Stimulated activated CD8-positive, alpha-beta memory T cell treated with anti-CD3 and anti-CD28 coated beads, Interleukin-15, amount 100 ng/mL, for 1 hour (primary cell): ENCODE measurements at places on chromosomes 2 and 18.

GRCh38 chr18:399631-400135, 100.8 kb downstream of the COLEC12 start:
- DNase-seq: no peak

DNA sequence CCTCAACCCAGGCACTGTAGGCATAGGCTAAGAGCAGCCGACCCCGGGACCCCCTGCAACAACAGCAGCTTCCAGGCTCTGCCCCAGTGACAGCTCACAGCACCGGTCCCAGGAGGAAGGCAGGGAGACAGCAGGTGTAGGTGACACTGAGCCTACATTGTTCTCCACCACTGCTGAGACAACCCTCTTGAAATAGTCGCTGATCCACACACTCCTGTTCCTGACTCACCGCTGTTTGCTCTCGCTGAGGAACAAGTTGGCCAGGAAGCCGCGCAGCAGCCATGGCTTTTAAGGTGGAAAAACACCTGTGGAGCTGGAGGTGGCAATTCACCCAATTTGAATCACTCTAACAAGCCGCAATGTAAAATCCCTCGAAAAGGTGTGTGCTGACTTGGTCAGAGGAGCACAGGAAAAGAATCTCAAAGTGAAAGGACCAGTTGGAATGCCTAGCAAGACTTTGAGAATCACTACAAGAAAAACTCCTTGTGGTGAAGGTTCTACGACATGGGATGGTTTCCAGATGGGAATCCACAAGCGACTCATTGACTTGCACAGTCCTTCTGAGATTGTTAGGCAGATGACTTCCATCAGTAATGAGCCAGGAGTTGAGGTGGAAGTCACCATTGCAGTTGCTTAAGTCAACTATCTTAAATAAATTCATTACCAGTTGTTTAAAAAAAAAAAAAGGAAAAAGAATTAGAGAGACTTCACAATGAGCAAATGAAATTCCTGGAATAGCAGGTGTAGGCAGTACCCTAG, 167.5 kb downstream of the ARL4C start:
- no peak for DNase-seq

DNA sequence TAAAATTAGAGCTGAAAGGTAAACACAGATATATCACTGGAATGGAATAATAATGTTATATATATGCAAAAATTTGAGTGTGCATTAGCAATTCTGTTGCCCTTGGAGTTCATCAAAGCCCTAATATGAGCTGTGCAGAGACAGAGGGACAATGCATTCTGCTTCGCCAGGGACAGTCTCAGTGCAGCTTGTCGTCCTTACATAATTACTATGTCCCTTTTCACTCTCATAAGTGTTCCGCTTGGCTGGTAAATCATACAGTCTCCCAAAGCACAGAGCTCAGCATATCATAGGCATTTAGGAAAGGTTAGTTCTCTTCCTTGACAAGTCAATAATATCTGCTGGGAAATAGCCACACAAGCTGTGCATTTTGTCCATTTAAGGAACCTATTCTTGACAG, 30.7 kb downstream of the MAPK4 start:
- no peak for DNase-seq

DNA sequence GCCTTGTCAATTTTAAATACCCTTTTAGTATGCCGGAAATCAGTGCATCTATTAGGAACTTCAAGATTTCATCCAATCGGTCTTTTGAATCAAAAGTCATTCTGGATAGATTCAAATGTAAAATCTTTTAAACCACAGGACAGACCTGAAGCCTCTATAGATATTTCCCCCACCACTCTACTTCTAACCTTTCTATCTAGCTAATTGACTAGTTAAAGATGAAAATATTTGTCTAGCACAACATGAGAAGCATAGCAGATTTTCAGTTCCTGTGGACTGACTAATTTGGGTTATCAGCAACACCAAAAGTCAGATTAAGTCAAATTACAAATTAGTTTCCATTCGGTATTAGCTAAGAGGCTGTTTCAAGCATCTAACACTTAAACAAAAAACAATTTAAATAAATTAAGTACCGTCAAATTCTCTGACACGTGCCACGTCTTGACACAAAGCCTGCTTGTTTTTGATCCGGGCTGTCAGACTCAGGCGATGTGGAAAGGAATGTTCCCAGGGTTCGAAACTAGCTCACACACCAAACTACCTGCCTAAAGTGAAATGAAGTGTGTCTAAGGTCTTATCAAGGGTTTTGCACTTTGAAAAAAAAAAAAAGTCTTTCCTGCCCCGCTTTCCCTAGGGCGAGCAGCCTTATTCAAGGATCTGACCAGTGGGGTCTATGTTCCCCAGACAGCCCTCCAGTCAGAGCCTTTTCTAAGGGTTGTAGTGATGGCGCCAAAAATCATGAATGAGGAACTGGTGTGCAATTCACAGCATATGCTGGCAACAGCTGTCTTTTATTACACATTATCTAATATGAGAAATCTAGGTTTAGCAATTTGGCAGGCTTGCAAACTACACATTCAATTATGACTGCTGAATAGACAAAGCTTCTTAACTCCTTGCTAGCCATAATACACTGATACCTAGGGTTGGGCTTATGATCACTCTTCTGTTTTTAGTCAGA, 4.7 kb downstream of the CYTIP start:
- DNase-seq: no peak

DNA sequence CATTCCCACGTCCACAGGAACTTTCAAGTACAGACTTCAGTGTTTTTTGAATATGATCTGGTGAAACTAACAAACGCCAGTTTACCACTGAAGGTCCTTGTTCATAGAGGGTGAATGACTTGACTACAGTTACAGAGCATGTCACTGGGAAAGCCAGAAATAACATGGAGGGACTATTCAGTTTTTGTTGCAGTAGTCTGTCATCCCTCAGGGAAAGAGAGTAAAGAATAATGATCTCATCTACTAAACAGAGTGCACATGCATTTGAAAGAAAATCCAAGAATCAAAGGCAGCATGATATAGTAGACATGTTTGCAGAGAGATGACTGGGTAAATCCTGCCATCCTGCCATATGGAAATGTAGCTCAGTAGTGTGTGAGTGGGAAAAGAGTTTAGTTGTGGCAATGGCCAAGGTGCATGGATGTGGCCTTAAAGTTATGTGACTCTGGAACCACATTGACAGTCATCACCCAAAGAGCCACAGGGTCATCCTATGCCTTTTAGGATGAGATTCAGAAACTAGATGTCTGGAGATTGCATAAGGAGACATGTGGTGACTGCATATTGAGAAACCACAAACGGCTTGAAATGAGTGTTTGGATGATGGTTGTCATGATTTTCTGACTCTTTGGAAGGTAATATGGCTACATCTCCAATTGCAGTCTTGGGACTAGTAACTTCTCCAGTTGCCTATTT, 125.3 kb upstream of the ZEB2 start:
- DNase-seq: no peak

DNA sequence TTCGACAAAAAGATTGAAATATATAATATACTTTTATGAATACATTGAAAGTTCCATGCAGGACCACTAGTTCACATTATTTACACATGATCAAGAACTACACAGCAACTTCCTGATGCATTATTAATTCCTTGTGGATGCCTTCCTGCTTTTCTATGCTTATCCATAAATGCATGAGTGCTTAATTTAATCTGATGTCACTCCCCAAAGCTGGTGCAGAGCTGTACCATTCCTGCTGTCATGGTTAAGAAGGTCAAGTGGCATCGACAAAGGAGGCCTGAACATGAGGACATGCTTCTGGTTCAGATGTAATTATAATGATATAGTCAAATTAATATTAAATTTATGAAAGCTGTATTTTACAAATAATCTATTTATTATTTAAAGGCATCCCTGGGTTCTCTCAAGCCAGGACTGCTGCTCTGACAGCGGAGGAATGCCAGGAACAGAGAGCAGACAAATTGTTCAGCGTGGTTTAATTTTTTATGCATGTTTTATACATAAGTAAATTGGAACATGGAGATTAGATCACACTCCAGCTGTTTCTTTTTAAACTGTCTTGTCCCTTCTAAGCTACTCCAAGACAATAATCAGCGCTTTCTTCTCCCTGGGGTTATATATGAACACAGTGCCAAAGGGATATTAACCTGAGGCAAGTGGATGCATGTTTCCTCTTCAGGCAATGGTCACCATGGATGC, 307.3 kb upstream of the CNTNAP5 start:
- no peak for DNase-seq

- DNase-seq: no peak
Observed at GRCh38 chr2:177338177-177338721, 54.3 kb upstream of the AGPS start.

DNA sequence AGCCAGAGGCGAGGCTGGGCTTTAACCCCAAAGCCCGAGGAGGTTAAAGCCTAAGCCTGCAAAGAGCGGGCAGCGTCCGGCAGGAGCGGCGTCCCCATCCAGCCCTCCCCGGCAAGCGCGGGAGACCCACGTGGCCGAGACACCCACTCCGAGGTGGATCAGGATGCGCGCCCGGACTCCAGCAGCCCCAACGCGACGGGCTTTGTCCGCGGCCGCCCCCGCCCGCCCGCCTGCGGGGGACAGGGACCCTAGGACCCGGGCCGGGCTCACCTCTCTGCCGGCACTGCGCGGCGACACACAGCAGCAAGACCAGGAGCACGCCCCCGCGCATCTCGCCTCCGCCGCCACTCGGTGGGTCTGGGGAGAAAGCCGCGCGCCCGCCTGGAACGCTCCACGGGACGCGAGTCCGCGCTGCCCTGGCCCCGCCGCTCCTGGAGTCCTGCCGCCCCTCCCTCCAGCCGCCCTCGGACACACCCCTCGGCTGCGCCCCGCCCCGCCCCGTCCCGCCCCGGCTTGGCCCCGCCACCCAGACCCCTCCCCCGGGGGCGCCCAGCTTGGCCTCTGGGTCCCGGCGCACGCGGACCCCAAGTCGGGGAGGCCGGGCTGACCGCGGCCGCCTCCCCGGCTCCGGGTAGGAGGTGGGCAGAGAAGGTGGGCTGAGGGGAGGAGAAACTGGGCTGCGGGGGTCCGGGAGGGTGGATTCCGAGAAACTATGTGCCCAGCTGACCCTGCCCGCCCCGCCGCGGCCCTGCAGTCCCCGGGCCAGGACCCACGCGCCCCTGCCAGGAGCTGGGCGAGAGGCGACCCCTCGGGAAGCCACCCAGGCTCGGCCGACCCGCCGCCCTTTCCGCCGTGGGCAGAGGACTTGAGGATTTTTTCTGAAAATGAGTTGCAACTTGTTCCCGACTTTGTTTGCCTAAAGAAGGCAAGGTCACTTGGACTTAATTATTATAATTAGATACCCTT, at the start of gene LAMA1:
Gene LAMA1 (minus strand): TSS at position 408 of the 966 bp plus-strand sequence. CDS start 77 bp downstream, at position 331.
- DNase-seq: no peak

DNA sequence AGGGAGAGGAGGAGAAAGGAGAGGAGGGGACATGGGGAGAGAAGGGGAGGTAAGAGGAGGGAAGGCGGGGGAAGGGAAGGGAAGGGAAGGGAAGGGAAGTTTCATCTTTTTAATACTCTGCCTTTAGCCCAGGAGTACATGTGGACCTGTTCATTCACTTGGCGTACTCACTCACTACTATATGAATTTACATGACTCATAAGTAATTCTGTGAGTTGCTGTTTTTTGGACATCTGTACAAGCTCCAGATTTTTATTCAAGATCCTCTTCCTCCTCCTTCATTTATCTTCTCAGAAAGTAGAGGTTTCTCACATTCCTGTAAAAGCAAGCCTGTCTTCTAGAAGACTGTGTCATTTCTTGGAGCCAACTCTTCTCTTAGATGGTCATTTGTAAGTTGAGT, 84.6 kb downstream of the RDH14 start:
- DNase-seq: no peak

DNA sequence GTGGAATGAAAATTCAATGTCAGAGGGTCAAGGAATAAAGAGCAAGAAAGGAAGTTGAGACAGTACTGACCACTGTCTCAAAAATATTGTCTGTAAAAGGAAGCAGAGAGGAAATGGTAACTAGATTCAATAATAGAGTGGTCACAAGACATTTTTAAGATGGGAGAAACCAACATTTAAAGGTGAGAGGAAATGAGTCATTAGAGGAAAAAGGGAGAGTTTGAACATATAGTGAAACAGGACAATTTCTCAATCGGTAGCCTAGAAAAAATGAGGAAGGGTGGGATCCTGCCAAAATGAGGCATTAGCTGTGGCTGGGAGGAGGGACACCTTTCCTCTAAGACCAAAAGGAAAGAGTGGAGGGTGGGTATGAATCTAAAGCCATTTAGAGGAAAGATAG, 288.5 kb downstream of the SP3 start:
- no peak for DNase-seq

- DNase-seq: no peak
Observed at GRCh38 chr2:216775043-216775453, 79.7 kb upstream of the IGFBP5 start.

DNA sequence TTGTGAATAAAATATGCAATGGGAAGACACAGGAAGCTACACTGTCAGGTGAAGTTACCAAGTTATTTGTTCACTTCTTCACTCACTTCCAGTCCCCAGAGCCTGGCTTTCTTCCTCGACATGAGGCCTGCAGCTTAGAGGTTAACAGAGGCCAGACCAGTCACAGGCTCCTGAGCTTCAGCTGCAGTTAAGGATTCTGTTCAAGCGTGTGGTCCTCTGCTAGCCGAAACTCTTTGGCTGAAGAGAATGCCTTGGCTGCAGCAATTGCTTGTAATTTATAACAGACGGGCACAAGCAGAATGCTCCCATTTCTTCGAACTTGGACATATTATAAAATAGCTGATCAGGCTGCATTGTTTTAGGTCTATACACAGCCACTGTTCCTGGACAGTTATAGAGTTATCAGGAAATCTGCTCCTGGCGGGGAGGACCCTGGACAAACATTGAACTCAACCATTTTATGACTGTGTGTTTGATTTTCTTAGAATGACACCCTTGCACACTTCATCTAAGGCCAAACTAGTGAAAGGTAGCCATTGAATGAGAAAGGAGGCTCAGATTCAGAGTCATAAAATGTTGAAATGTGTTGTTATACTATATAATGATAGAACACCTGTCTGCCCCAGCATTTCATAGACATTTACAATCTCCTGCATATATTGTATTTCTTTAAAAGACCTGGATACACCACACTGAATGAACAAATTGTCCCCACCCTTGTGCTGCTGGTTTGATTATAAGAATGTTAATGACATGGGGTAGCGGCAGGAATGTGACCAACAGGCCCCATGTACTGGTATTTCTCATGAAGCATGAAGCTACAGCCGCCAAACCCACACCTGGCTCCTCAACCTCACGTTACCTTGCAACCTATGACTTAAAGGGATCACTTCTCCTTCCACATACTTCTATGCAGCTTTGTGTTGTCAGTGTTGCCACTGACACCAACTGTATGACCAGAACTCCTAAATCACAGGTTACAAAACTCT, 153.6 kb downstream of the TDRD15 start:
- no peak for DNase-seq

DNA sequence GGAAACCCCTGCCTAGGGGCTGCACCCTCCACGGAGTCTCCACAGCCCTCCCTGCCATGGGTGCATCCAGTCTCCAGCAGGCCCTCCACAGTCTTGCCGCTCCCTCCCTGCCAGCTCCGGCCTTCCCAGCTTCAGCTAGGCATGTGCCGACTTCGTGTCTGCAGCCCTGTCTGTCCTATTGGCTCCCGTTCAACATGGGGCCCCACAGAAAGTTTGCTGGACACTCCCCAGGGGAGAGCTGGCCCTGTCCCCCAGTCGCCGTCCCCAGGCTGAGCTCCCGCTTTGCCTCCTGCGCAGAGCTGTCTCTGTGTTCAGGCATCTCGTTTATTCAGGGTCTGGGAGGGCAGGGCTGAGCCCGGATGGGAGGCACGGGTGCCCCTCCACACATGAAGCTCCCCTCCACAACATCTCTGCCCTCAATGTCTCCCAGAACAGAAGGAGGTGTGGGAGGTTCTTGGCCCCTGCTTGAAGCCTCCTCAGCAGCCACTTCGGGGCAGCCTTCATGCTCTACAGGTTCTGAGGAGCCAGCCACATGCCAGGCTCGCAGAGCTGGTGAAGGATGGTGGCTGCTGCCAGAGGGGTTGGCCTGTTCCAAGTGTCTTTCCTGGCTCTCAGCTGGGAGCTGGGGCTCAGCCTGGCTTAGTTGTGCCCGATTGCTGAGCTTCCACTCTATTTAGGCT, 120.1 kb upstream of the PXDN start:
- DNase-seq: no peak
